ENCODE measurements at places on chromosomes 2 and 18. TPM values are rescaled to one million over a fixed set of nuclear protein-coding genes. Genes with fewer than 3 reads are reported as not detected.

DNA sequence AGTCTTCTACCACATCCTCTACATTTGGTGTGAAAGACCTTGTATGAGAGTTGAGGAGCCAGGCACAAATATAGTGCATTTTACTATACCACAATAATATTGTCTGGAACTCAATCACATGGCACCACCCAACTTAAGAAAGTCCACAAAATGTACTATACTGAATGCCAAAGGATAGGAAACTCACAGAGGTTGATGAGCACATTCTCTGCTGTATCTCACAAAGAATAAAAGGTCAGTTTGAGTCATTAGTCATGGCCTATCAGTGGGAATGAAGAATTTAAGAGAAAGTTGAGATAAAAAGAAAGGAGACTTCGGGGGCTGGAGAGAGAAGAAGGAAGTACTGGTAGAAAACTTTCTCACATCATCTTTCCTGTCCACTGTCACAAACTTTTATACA lies 134.3 kb downstream of the RDH14 start:
- no peak for DNase-seq

Gene LHCGR
- not detected for total RNA-seq

DNA sequence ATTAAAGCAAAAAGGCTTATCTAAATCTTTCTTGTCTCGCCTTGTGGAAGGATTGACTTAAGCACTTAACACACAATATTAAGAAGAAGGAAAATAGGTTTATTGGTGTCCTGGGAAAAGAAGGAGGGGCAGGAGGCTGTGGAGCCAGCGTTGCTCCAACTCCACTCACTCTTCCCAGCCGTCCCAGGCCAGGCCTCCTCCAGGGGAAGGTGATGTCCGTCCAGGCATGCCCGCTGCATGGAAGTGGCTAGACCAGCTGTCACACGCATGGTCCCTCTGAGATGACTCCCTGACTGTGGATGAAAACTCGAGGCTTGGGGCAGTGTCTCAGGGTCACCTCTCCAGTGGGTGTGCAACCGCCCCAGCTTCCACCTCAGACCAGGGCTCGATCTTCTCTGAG lies 281.1 kb downstream of the GALR1 start:
- DNase-seq, result no peak

Gene ZSWIM2
- not detected for total RNA-seq

GRCh38 chr2:173741759-173742158 lies 223.4 kb downstream of the SP3 start:
- peak; percentile 6 for DNase-seq

GRCh38 chr2:42926434-42927333 lies 134.3 kb upstream of the HAAO start:
- no peak for DNase-seq

DNA sequence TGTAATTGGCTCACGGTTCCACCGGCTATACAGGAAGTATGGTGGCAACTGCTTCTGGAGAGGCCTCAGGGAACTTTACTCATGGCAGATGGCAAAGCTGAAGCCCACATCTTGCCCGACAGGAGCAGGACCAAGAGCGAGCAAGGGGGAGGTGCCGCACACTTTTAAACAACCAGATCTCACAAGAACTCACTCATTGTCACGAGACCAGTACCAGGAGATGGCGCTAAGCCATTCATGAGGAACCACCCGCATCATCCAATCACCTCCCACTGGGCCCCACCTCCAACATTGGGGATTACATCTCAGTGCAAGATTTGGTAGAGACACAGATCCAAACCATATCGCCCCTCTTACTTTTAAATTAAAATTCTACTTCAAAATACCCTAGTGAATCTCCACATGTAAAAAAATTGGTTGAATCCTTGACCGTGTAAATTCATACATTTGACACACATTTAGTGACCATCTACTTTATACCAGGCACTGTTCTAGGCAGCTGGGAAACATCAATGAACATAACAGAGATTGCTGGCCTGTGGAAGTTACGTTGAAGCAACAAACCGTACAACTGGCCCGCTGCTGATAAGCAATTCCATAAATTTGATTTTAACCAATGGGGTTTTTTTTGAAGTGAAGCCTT lies 87.6 kb downstream of the ALPK2 start:
- peak; percentile 43 for DNase-seq

GRCh38 chr2:112754564-112754963 lies 9.8 kb downstream of the CKAP2L start:
- DNase-seq, result no peak

Gene GPR45
- not detected for total RNA-seq

Gene IL36G
- not detected for total RNA-seq

- DNase-seq, result no peak
Observed at GRCh38 chr2:84700006-84700405, 180.9 kb downstream of the TRABD2A start.

Gene ASXL3
- total RNA-seq, result under 0.01 TPM

Gene RGPD3
- 0.26 TPM for total RNA-seq

- DNase-seq, result no peak
Observed at GRCh38 chr2:28350791-28351285, 41.8 kb upstream of the FOSL2 start.

DNA sequence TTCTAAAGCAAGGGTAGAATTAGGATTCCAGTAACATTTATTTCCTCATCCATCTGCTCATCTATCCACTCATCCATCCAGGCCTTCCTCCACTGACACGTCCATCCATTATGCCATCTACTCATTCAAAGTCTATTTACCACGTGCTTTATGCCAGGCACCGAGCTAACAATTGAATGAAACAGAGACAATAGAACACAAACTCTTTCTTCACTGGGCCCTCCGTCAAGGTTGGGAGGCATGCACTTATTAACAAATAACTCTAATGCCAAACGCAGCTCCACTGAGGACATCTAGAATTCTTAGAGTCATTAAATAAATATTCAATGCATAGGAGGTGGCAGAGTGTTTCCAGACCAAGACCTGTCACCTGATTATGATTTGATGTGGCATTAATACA lies 262.7 kb downstream of the CYRIA start:
- DNase-seq, result no peak

Gene LOXHD1
- not detected for total RNA-seq

DNA sequence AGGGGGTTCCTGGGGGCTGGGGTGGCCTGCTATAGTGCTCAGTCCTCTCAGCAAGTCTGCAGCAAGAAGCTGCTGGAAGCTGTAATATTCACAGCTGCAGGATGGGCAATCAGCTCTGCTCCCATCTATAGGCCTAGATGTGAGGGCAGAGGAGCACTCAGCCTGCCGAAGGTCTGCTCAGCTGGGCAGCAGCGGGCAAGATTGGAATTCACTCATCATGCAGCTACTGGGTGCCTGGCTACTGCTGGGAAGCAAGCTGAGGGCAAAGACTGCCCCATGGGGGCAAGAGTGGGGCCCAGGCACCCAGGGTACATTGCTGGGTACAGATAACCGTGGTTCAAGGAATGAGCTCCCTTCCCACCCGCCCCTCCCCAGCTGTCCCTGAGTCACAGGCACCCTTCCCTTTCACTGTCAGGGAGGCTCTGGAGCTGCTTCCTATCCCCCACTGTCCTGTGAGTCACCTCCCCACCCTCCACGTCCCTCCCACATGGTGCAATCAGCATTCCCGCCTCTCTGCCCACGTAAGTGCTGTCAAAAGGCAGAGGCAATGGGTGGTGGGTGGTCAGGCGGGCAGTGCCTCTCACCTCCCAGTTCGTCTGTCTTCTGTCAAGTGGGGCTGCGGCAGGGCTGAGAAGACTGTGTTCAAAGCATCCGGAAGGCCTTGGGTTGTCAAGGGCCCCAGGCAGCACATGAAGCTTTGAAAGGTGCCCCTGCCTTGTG lies 169.2 kb downstream of the TRIM43 start:
- DNase-seq, result peak; percentile 78
